ENCODE measurements at places on chromosomes 3 and 15.
A peak's percentile ranks its signal among the peaks of the same experiment; 100 is the strongest.

DNA sequence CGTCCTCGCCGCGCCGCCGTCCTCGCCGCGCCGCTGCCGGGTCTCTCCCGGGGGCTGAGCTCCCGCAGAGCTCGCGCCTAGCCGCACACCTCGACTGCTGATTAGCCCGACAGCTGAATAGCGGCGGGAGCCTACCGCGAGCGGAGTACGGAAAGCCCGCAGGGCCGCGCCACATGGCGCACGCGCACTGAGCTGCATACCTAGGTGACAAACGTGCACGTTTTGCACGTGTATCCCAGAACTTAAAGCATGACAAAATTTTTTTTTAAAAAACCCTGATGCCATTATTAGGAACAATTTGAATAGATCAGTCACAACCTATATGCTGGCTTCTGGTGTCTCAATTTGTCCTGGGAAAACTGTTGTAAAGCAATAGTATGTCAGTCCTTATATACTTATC is at the start of gene GOLGA8A:
Gene GOLGA8A (minus strand): TSS at position 122 of the 400 bp plus-strand sequence. CDS start 48,117 bp downstream, outside the sequence.
- DNase-seq: peak; percentile 55

GRCh38 chr3:29324180-29324651 is 43.3 kb downstream of the RBMS3 start:
- peak; percentile 51 for DNase-seq

GRCh38 chr15:49697121-49697520 is 76.3 kb downstream of the DTWD1 start:
- peak; percentile 14 for DNase-seq

DNA sequence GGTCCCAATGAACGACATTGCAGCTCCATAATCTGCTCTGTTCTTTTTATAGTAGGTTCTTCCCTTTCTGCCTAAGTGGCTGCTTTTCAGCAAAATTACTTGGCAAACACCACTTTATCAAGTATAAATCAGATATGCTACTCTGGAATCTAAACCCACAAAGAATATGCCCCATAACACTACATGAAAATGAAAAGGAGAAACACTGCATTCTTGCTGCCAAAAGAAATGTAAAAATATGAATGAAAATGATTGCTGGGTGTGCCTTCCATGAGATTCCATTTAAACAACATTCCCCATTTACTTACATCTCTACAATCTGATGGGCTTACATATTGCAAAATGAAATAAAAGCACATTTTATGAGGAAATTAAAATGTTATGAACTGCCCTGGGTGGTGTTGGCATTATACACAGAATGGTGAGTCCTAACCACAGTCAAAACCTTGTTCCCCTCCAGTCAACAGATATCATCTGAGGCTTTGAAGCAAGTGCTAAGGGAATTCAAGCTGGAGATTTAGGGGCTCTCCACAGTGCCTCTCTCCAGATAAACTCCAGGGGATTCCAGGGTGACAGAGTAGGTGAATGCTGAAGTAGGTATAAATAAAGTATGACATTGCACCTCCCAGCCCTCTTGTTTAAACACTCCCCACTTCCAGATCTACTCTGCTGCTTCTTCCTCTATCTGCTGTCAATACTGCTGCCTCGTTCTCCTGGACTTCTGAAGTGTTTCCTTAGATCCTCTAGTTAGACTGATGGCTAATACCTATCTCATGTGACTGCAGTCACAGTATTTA is 136.5 kb downstream of the RORA start:
- DNase-seq: no peak

DNA sequence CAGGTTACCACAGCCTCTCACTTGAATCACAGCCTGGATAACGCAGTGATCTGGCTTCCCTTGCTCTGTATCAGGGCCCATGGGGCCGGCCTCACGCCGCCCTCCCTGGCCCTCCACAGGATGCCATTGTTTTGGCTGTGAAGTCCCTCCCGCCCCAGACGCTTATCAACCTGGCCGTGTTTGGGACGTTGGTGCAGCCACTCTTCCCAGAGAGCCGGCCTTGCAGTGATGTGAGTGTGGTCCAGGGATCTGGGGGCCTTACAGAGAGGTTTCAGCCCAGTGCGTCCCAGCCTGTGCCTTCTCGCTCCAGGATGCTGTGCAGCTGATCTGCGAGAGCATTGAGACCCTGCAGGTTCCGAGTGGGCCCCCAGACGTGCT is 6.6 kb downstream of the VWA5B2 start:
- DNase-seq: no peak

DNA sequence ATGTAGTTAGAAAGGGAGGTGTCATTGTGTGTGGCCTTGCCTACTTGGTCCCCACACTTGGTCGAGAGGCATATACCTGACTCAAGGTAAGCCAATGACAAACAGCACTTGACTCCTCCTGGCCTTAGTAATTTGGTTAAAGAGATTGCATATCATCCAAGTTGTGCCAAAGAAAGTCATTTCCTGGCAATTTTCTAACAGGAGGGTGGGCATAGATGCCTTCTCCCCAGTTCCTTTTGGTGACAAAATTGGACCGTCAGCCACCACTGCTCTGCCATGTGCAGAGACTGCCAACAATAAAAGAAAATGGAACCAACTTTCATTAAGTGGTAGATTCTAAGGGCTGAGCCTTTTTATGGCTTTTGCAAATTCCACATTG is 7.9 kb upstream of the LEKR1 start:
- DNase-seq: peak; percentile 16

DNA sequence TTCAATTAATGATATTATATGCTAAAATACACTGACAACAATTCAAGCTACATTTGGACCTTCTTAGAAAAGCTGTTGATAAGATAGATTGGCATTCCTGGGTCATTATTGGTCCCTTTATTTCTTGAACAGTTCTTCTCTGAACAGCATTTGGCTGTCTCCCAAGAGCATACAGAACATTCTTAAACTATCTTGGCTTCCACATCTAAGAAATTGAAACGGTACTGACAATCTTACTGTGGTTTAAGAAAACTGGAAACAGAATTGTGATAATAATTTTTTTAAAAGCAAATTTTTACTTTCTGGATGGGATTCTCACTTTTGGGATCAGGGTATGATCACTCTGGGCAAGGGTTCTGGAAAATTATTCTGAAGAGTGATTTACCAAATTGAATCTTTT is 161.7 kb upstream of the ZNF385D start:
- no peak for DNase-seq

DNA sequence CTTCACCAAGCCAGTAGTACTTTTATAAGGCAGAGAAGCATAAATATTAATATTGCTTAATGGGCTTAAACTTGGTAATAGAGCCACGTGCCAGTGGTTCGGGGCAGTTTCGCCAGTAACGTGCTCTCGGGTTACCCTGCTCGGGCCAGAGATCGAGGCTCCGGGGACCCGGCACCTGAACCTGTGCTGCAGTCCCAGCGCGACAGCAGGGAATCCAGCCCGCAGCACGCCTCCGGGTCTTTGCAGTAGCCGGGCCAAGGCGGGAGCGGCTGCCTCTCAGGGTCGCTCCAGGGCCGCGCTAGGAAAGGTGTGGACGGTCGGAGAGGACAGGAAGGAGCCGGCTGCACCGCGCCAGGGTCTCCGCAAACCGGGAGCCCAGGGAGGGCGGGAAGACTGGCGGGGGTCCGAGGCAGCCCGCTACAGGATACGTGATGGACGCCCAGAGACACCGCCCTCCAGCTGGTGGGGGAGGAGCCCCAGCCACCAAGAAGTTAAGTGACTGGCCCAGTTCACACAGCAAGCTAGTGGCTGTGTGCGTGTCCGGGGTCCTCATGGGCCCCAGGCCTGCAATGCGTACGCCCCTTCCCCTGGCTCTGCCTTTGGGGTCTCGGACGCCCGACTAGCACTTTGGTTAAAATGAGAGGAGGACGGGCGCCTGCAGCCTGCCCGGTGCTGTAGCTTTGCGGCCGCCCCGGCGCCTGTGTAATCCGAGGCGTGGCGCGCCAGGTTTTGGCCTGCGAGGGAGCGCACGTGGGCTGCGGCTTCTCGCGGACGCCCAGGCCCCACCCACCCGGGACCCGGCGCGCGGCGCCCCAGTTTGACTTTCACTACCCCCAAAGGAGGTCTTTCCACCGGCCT is 1.2 kb upstream of the PDE8A start:
- DNase-seq: peak; percentile 90

- no peak for DNase-seq
These were observed 6.2 kb upstream of the ATP13A4 start for GRCh38 chr3:193560870-193561269.

GRCh38 chr15:78353093-78353492 is 12.9 kb downstream of the CRABP1 start:
- no peak for DNase-seq

- DNase-seq: peak; percentile 49
These were observed 9.6 kb upstream of the LRRFIP2 start for GRCh38 chr3:37183976-37184375.

DNA sequence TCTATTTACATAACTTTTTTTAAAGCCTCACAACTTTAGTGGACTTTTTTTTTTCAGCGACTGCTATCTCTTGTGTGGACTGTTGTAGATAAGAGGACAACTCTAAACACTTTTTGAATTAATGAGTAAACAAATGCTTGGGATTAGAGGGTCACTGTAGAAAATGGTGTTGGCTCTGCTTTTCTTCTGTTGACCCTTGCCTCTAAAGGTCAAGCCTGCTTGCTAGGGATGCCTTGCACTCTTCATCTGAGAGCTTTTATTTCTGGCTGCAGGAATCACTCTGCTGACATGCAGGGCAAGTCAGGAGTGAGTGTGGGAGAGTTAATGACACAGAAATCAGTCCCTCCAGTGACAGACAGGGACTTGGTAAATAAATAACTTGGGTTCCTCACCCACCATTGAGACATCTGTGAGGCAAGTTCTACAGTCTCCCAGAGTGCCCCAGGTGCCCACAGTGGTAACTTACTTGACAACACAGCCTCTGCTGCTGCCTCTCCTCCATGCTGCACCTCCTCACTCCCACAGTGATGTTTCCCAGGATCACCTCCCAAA is 390.1 kb downstream of the IL20RB start:
- DNase-seq: no peak

DNA sequence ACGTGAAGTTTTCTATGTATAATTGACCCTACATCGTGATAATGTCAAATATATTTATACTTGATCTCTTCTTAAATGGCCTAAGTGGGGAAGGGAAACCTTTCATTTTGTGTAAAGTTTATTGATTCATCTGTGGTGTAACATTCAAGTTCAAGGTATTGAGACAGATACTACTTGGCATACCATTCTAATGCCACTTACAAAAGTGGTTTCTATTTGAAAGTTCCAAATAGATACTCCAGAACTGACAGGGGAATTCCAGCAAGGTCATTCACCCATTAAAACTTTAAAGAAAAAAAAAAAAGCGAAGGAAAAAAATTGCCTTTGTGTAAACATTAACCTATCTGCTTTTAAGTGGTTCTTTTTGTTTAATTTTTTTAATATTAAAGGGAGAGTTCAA is 45.3 kb upstream of the MAP3K13 start:
- peak; percentile 67 for DNase-seq

DNA sequence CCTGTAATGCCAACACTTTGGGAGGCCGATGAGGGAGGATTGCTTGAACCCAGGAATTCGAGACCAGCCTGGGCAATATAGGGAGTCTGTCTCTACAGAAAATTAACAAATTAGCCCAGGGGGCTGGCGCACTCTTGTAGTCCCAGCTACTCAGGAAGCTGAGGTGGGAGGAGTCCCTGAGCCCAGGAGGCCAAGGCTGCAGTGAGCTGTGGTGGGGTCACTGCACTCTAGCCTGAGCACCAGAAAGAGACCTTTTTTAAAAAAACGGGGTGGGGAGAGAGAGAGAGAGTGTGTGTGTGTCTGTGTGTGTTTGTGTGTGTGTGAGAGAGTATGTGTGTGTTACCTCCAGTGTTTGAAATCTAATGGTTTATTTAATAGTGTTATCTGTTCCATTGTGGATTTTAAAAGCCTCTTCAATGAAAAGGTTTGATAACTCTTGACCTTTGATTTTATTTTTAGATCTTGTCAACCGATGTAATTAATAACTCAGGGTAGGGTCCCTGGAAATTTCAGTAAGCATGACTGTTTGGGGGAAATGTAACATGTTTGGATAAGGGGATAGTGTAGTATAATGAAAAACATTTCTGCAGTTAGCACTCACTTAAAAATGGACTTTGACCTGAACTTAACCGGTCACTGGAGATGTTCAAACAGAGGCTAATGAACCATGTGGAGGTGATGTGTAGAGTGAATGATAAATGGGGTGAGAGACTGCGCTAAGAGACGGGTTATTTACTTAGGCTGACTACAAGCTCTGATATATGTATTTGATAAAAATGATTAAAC is 29.7 kb downstream of the LRCH3 start:
- DNase-seq: no peak

- peak; percentile 69 for DNase-seq
These were observed 400.7 kb downstream of the ROBO1 start for GRCh38 chr3:79367066-79367465.

- peak; percentile 66 for DNase-seq
These were observed 3.8 kb upstream of the OR4F15 start for GRCh38 chr15:101808201-101808600.

DNA sequence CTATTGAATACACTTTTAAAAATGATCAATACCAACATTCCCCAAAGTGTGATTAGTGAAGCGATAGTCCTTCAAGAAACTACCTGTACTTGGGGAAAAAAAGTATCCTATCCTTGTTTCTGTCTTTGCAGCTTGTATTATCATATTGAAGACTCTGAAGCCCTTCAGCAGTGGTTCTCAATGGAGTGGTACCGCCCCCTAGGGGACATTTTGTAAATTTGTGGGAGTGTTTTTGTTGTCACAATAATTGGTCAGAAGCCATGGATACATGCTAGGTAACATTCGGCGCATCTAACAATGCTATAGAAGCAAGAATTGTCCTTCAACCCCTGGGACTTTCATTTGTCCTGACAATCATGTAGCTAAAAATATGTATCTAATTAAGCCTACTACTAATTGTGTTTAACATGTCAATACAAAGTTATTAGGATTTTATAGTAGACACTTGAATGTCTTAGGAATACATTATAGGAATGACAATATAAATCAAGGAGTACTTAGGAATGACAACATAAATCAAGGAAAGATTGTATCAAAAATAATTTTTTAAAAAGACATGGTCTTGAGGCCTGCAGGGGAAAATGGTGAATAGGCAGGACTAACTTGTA is 53.7 kb downstream of the NMD3 start:
- DNase-seq: peak; percentile 55

- DNase-seq: peak; percentile 29
These were observed 37.0 kb upstream of the CASR start for GRCh38 chr3:122146466-122146865.

GRCh38 chr3:134807189-134807588 is 12.1 kb downstream of the EPHB1 start:
- no peak for DNase-seq
